ENCODE measurements at places on chromosomes 7 and 10. TPM values are rescaled to one million over a fixed set of nuclear protein-coding genes. Genes with fewer than 3 reads are reported as not detected.

Gene SLC13A1
- not detected for polyA plus RNA-seq

DNA sequence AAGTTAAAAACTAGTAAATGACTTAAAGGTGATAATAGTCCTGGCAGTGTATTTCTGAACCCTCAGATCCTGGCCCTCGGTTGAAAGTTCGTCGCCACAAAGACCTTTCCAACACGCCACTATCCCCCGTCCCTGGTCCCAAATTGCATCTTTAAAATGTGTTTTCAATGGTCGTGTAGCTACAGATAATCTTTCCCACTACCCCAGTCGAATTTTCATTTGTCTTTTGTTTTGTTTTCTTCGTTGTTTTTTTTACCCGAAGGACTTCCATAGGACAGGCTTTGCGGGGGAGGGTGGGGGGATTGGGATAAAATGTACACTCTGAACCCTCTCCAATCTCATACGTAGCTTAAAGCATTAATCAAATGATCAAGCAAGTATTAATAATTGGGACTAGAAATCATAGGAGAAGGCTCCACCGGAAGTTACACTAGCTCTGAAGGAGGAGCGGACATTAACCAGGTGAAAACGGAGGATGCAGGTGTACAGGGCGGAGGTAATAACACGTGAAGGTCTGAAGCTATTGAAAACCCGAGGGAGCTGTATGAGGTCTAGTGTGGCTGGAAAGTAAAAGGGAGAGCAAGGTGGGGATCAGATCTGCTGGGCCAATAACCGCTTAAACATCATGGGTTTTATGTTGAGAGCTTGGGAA lies 32.8 kb upstream of the PHF14 start:
- peak; percentile 22 for DNase-seq

DNA sequence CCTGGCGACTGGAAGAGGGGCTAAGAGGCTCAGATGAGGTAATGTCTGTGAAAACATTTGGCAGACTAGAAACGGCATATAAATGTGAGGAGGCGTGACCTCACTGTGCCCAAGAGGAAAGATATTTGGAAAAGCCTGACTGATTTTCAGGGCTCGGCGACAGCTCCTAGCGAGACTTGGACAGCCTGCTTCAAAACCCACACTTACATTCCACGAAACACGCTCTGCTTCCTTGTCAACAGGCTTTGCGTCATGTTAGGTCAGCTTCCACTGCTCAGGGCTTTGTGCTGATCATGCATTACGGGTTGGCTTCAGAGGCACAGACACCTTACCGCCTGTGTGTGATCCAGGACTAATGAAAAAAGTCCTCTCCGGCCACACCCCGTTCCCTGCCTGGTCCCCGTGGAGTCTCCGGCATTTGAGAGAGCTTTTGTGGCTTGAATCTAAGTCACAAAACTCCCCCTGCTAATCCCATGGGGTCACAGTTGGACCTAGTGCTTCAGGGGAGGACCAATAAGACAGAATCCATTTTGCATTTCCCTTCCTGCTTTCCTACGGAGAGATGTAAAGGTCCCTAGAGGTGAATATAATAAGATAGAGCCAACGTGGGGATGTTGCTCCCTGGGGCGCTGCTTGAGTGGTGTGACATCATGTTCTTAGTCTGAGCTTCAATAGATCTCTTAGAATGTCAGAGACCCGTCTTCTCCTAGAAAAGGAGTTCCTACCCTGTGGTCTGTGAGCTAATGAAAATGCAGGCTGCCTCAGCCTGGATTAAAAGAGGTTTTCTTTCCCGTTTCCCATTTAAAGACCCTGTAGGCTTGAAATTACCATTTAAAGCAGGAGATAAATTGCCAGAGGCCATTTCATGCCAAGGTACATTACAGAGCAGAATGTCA lies 25.5 kb downstream of the FGFBP3 start:
- peak; percentile 46 for DNase-seq

- no peak for DNase-seq
These were observed 2.1 kb downstream of the ADK start for GRCh38 chr10:74153123-74153522.

DNA sequence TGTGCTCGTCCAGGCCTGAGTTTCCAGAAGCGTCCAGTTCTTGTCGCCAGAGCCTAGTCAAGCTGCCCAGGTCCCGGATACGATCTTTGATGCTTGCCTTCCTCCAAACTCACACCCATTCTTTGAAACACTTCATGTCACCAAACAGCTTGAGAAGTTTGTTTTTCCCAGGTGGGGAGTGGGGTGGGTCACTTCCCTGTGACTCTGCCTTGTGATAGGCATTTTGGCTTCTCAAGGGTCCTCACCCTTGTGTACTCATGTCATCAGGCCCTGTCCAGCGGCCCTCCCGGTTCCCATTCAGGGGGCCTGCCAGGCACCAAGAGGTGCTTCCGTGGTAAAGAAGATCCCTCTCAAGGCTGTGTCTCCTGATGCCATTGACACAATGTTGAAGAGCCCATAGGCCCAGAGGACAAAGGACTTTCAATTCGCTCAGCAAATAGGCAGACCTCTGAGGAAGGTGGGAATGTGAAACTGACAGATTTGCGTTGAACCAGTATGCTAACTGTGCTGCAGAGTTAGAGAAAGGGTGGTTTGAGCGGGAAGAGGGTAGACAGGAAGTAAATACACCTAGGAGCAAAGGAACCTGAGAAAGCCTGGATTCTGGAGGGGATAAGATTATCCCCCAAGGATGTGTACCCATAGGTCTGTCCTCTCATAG lies 24.7 kb upstream of the SFTPA1 start:
- DNase-seq = no peak

Gene STN1
- 21.5 TPM for polyA plus RNA-seq

- no peak for DNase-seq
These were observed 631 bp downstream of the SUPV3L1 start for GRCh38 chr10:69180525-69181204.

DNA sequence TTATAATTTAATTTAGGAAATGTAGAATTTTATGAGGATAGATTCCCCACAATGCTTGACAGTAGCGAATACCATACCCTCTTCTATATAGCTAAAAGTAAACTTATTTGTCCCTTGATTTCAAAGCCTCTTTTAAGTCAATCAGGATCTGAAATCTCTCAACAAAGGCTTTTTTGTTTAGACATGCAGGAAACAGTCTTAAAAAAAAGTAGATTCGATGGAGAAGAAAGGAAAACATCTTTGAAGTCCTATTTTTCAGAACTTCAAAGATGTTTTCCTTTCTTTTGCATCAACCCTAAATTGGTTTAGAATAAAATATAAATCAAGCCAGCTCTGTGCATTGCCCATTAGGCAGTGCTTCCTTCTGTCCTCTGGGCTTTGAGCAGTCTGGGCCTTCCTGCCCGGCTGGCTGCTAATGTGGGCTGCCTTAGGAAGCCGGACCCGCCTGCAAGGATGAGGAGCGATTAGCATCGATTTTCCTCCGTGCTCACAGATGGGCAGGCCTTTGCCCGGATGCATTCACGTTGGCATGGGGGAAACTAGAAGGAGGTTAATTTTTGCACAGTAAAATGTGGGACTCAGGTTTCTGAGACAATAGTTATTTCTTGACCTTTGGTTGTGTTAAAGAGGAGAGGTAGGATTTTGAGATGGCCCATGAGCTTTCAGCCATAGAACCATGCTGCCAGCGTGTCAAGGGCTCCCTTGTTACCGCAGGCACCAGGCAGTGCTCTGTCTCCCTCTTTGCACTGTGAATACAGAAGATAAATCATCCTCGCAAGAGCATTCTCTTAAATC lies 15.5 kb downstream of the MSRB2 start:
- no peak for DNase-seq

GRCh38 chr7:3033581-3033980 lies 10.1 kb downstream of the CARD11 start:
- DNase-seq = no peak

All from muscle of arm (tissue), 14 donors.